ENCODE measurements at places on chromosomes 2 and 18.

GRCh38 chr18:48667276-48668254 lies 128.7 kb downstream of the CTIF start:
- peak; percentile 95 for DNase-seq

DNA sequence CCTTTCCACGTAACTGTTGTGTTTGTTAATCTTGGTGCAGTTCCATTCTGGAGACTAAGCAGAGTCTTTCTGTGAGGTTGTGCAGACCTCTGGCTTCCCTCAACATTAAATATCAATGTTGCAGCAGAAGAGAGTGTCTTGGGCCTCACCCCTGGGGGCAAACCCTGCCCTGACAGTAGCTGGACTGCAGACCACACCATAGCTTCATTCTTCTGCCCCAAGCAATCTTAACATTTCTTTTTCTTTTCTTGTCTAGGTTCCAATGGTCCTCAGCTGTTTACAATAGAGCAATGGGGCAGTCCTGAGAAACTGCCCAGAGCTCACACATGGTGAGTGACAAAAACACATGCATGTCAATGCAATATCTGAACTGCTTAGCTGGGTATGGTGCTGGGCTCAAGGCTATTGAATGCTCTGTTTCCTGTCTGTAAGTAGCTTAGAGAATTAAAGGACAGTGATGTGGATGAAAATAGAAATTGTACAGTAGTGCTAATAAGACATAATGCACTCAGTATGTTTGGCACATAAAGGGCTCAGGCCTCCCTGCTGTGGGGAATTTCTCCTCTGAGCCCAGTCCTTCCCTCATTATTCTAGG lies 237.6 kb downstream of the ALPK2 start:
- no peak for DNase-seq

- DNase-seq = no peak
Observed at GRCh38 chr2:133517876-133518275, 50.4 kb downstream of the NCKAP5 start.

- DNase-seq = peak; percentile 19
Observed at GRCh38 chr2:70552501-70553333, 909 bp downstream of the TGFA start.

GRCh38 chr18:75844146-75844545 lies 416.6 kb upstream of the SMIM21 start:
- DNase-seq = no peak

- DNase-seq = no peak
Observed at GRCh38 chr18:675307-675706, 17.9 kb downstream of the TYMS start.

DNA sequence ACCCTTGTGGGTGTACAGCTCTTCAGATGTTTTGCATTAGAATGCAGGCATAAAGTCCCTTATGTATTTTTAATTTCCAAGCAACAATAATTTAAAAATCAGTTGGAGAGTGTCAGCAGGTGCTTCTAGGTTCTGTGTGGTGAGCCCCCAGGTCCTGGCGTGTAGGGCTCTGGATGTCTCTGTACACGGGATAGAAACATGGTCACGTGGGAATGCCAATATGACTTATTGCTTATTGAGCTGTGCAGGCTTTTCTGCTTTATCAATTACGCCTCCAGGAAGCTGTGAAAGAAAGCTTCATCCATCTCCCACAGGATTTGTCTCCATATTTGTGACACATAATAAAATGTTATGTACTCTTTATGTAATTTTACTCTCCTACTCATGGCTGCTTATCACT lies 37.8 kb downstream of the PRELID3A start:
- DNase-seq = no peak

- no peak for DNase-seq
Observed at GRCh38 chr2:130369965-130370341, 14.1 kb downstream of the PTPN18 start.

- DNase-seq = no peak
Observed at GRCh38 chr2:170739048-170739447, 23.9 kb downstream of the SP5 start.

GRCh38 chr2:111160758-111161157 lies 40.0 kb downstream of the BCL2L11 start:
- no peak for DNase-seq

- DNase-seq = peak; percentile 83
Observed at GRCh38 chr18:36757081-36757480, 71.7 kb downstream of the TPGS2 start.

DNA sequence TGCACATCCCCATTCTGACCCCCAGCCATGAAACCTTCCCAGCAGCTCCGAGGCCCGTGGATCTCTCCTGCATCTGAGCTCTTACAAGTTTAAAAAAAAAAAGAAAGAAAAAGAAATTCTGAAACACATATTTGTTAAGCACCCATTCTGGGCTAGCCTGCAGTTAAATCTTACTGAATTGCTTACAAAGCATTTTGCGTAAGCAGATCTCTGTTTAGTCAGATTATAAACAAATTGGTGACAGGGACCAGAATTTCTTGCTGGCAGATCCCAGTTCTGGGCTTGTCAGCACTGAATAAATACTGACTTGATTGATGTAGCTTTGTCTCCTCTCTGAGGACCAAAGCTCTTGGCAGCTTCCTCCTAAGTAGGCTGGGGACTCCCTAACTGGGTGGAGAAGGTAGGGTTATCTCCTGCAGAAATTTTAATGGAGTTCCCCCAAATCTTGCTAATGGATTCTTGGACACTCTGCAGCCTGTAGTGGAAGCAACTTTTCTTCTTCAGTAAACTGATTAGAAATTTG lies 160.9 kb downstream of the MIB1 start:
- no peak for DNase-seq

DNA sequence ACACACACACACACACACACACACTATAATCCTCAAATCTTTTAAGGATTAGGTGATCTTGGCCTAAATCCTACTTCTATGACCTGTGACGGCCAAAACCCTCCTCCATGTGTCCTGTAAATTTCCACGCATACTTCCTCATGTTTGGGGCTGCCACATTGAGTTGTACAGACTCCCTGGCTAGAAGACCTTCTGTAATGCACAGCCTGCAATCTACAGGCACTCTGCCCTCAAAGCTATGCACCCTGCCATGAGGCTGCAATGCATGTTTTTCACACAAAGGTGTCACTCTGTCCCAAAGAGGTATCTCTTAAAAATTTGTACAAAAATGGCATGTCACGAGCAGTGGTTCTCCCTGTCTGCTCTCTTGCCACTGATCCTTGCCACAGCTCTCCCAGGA lies 26.4 kb upstream of the B4GALT6 start:
- DNase-seq = peak; percentile 50

- no peak for DNase-seq
Observed at GRCh38 chr18:75025573-75025972, 183.4 kb downstream of the PTGR3 start.

- peak; percentile 44 for DNase-seq
Observed at GRCh38 chr2:111155610-111156009, 34.9 kb downstream of the BCL2L11 start.

DNA sequence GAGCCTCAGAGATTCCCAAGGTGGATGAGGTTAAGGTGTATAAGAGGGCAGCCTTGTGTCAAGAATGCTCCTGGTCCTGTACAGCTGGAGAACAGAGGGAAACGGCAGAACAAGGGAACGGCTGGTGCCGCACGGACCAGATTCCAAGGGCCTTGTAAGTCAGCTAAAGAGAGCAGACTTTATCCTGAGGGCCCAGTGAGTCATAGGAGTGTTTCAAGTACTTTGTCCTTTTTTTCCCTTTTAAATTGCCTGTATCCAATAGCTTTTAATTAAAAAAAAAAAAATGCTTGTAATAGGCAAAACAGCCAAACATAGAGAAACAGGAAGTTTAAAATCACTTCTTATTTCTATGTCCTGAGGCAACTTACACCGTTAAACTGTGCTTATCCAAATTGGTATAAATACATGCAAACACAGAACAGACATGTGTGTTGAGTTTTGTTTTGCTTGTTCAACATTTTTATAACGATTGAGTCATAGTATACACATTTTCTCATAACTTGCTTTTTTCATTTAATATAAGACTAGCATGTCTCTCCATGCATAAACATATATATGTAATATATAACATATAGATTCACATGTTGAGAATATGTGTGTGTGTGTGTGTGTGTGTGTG lies 42.1 kb upstream of the EVA1A start:
- no peak for DNase-seq

DNA sequence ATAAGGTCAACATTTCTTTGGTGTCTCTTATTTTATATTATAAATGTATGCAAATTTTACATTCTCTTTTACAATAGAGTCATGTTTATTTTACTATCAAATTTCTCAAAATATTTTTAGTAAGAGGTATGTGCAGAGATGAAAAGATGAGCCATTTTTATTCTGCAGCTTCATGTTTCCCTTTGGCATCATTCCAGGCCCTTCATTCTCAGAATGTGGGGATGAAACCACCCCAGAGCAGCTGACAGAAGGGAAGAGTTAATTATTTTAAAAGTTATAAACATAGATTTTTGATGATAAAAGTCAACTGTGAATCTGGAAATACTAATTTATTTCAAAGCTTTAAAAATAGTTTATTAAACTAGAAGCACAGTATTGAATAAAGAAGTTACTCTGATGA lies 12.8 kb upstream of the FSHR start:
- no peak for DNase-seq

DNA sequence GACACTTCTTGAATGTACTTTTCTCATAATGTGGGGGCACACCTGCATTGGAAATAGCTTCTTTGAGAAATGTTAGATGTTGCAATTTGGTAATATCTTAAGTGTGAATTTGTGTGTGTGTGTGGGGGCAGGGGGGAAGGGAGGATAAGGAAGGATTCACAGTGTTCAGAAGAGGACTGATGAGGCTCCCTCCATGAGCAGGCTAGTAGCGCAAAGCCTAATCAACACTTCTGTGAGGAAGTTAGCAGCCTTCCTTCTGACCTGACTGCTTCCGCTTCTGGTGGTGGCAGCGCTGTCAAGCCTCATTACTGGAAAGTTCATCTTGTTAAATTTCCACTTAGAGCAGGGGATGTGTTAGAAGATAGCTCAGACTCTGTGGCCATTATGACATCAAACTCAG lies 295.4 kb upstream of the SPRED2 start:
- DNase-seq = no peak

Measured in NCI-H69 (cell line).